ENCODE measurements at places on chromosomes 7 and 10.

DNA sequence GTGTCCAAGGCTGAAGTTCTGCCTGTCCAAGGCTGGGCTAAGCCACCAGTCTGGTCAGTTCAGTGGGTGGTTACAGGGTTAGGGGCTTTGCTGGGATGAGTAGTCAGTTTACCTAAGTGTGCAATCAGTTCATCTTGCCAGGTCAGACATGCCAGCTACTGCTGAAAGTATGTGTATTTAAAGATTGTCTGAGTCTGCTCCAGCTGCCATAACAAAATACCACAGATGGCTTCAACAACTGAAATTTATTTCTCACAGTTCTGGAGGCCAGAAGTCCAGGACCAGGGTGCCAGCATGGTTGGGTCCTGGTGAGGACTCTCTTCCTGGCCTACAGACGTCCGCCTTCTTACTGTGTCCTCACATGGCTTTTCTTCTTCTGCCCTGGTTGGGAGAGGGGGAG lies 52.4 kb upstream of the TNS3 start:
- DNase-seq, result no peak

DNA sequence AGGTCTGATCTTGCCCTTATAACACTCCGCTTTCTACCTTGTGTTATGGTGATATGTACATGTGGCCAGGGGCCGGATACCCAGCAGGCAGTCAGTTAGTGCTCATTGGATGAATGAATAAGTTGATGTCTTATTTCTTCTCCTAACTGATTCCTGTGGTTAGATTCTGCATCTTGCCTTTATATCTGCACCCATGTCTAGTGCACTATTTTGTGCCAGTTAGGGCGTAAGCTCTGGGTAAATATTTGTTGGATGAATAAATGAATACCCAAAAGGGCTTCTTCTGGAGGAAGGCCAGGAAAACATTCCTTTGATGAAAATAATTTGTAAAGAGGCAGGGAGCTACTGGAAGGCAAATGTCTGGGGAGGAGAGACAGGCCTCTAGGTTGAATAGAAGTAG lies 148.2 kb downstream of the CHN2 start:
- DNase-seq, result peak; percentile 46

- no peak for DNase-seq
Observed at GRCh38 chr7:49980465-49980864, 112.6 kb downstream of the ZPBP start.

GRCh38 chr10:36336315-36336714 lies 694.2 kb upstream of the FZD8 start:
- peak; percentile 44 for DNase-seq

DNA sequence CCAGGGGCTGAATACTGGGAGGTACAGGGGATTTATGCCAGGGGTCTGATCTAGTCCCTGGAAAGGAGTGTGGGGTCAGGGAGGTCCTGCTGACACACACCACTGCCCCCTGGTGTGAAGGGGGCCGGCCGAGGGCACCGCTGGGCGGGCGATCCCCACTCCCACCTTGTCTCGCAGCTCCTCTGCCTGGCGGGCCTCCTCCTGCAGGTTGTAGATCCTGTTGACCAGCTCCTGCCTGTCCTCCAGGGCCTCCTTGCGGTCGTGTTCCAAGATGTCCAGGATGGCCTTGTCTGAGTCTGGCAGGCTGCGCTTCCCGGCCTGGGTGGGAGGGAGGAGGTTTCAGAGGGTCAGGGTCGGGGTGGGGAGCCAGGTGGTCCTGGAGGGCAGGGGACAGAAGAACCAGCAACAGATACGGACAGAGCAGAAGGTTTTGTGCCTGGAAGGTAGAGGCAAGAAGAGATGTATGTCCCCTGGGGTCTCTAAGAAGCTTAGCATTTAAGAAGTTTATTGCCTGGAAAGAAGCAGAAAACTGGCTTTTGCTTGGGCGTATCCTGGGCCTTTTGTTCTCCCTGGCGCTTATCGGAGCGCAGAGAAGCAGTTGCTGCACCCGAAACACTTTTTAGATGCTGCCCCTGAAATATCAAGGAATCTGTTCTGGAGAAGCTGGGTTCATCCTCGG lies 94.5 kb upstream of the GNA12 start:
- DNase-seq, result no peak

- no peak for DNase-seq
Observed at GRCh38 chr7:39623732-39624441, 515 bp downstream of the RALA start.

DNA sequence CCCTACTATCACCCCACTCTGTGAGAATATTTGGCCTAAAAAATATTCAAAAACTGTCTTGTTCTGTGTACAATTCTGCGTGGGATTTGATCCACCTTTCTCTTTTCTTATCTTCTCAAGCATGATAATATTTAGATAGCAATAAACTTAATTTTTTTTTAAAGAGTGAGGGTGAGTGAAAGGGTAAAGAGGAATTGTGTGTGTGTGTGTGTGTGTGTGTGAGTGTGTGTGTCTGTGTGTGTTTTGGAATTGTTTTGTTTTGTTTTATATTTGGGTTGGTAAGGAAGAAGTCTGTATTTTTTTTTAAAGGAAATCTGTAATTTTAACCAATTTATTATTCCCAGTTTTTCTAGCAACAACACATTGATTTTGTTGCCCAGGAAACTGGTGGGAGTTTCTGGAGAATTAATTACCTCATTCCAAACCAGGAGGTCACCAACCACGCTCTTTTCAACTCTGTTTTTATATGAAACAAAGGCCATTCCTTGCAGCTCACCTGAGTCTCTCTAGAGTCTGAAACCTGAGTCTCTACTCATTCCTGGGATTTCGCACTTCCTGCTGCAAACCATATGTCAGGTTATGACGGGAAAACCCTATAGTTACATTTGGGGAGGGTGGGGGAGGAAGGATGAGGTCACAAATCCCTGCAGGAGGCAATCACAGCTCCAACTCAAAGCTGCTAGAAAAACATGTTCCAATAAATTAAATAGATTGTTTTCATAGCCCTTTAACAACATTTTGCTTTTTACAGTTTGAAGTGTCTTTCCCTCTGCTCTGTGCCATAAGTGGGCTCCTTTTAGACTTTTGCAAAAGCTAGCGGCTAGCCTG lies 38.1 kb upstream of the XPNPEP1 start:
- peak; percentile 32 for DNase-seq

DNA sequence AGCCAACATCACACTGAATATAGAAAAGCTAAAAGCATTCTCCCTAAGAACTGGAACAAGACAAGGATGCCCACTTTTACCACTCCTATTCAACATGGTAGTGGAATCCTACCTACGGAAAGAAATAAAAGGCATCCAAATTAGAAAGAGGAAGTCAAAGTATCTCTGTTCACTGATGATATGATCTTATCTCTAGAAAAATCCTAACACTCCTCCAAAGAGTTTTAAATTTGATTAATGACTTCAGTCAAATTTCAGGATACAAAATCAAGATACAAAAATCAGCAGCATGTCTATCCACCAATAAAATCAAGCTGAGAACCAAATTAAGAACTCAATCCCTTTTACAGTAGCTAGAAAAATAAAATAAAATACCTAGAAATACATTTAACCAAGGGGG lies 35.3 kb upstream of the TNKS2 start:
- no peak for DNase-seq

- no peak for DNase-seq
Observed at GRCh38 chr7:142943706-142944268, 4.5 kb downstream of the LLCFC1 start.

DNA sequence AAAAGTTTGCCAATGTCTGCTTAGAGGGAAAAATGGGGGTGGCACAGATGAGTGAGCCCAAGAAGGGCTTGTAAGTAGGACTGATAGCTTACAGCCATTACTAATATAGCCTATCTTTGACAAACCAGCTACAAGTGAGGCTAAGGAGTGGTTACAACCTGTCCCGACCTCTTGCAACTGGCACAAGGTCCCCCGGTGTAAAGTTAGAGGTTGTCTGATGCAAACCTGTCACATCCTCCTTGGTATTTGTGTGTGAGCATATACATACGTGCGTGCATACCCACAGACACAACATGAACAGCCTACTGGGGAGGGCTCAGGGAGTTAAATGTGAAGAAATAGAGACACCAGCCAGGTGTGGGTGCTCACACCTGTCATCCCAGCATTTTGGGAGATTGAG lies 14.6 kb downstream of the ADAP1 start:
- no peak for DNase-seq

DNA sequence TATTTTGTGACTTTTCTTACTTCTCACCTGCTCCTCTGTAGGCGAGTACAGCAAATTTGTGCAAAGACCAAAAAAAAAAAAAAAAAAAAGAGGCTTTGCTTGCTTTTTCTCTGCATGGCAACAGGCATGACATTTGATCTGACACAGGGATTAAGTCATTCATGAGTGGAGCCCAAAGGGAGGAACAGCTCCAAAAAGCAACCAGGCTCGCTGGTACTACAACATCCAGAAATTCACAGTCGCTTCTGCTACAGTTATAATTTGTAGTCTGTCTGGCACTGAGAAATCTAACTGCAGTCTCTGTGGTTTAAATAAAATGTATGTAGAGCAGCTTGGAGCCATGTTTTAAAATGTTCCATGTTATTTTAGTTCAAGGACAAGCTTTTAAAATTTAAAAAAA lies 31.7 kb downstream of the MKX start:
- DNase-seq, result peak; percentile 2

DNA sequence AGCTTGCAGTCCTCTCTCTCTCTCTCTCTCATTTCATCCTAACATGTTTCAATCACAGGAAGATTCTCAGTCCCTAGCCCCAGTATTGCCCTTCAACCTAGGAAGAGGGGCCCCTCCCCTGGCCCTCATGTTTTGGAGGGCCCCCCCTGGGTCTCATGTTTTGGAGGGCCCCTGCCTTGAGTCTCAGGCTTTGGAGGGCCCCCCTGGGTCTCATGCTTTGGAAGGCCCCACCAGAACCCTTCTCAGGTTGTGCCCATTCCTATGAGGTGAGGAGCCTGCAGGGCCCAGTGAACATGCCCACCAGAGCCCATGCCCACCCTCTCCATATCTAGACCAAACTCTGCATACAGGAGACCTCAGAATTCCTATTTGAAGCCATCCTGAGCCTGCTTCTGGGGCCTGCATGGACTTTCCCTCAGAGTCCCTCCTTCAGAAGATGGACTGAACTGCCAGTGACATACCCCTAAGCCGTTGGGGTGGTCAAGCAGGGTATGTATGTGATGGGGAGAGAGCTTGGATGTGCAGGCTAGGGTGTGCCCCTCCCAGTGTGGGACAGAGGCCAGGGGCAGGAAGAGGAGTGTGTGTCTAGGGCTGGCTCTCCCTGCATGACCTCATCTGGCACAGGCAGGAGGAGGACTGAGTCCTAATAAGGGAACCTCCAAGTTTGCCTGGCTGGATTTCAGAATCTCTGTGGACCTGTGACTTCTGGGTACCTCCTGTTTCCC lies 8.1 kb upstream of the VDAC2 start:
- peak; percentile 77 for DNase-seq

GRCh38 chr7:17948526-17949238 lies 8.4 kb upstream of the SNX13 start:
- peak; percentile 20 for DNase-seq

DNA sequence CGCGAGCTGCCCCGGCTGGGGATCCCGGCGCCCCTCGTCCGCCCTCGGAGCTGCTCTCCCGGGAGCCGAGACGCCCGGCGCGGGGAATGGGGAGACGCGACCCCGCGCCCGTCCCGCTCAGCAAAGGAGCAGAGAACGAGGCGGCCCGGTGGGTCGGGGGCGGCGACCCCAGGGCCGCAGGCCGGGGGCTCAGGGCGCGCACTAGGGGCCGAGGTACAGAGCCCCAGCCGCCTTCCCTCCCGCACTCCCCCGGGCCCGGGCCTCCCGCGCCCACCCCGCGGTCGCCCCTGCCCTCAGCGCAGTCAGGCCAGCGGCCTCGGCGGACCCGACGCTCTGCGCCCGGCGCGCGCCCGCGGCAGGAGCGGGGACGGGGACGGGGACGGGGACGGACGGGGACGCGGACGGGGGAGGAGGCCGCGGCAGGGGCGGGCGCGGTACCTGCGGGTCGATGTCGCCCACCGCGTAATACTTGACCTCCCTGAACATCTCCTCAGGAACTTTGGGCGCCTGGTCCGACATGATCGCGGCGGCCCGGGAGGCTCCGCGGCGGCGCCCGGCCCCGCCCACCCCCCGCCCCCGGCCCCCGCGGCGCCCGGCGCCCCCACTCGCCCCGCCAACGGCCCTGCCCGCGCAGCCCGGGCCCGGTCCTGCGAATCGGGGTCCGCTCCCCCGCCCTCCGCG lies 373 bp downstream of the PAXIP1 start:
- no peak for DNase-seq

DNA sequence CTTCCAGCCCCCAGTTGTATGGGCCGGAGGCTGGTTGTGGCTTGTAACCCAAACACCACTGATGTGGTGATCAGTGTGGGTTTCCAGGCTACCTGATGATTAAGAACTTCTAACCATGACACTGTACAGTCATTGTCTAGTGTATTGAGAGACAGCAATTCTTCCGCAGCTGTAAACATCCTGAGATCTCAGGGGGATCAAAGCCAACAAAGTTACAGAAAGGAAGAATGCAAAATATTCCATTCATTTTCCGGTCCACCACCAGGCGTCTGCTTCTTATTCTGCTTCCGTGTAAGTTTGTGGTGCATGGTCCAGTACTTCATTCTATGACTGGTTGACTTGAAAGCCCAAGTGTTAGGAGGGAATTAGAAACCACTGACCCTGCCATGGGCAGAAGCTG lies 10.3 kb upstream of the GLI3 start:
- DNase-seq, result peak; percentile 39

DNA sequence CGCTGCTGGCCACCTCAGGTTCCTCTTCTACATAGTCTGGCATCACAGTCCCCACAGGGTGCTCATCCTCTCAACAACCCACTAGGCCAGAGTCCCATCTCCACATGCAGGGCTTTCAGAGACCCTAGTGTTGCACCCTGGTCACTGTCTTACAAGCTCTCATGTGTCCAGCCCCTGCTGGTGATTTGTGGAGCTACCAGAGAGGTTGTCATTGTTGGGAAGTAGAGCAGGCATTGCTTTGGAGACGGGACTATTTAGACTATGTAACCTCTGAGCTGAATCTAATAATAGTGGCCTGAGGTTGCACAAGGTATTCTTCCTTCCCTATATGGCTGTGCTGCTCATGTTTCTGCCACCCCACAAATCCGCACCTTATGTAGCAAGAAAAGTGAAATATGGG lies 135.3 kb upstream of the VWC2 start:
- DNase-seq, result no peak

GRCh38 chr10:51227897-51228713 lies 153.8 kb downstream of the PRKG1 start:
- DNase-seq, result no peak
